ENCODE measurements at places on chromosomes 12 and 14.

DNA sequence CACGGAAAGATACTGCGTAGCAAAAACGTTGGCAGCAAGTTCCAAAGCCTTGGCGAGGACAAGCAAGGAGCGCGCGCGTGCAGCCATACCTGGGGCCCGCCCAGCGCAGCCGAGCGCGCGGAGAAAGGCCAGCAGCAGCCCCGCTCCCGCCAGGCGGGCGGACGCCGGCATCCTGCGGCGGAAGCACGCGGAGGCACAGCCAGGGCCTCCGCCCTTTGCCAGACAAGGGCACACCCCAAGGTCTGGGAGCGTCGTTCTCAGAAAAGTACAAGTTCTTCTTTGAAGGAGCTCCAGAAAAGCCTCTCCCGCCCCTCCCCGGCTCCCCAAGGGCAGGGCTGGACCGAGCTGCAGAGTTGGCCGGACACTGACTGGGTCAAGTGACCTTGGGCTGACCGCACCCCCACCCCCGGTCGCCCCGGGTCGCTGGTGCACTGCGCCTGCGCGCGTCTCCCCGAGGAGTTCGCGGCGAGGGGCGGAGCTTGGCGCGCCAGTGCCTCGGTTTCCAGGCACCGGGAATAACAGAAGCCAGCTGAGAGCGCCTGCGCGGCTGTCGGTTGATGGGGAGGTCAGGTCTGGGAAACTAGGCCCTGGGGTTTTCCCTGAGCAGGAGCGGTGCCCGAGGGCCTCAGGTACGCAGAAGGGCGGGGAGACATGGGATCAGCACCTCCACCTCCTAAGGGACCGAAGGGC is at the start of gene ZC2HC1C:
TSS of gene ZC2HC1C (plus strand) at position 521 of the 690 bp plus-strand sequence. CDS start 933 bp downstream, outside the sequence.
- peak; percentile 52 for DNase-seq

DNA sequence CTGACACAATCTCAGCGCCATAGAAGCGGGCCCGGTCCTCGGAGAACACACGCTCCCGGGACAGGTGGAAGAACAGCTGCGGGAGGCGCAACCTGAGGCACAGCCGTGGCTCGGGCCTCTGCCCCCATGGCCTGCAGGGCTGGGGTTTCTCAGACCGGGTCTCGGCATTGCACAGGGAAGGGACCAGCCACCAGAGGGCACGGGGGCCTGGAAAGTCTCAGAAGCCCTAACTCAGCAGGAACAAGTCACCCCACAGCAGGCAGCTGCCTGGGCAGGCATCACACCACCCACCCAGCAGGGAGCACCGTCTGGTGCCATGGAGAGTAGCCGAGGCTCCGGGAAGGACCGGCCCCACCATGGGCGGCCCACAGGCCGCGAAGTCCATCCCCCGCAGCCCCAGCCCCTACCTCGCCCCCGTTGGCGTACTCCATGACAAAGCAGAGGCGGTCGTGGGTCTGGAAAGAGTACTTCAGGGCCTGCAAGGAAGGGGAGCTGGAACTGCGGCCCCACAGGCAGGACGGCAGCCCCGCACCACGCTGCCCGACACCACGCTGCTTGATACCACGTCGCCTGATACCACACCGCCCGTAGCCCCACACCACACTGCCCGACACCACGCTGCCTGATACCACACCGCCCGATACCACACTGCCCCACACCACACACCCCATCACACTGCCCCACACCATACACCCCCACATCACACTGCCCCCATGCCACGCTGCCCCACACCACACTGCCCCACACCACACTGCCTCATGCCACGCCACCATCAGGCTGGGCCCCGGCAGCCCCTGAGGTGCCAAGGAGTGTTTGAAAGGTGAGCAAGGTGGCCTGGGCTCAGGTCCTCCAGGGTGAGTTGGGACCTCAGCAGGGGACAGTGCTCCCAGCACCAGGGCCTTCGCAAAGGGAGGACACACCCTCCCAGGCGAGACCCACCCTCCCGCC is 20.8 kb downstream of the SIVA1 start:
- DNase-seq = no peak

DNA sequence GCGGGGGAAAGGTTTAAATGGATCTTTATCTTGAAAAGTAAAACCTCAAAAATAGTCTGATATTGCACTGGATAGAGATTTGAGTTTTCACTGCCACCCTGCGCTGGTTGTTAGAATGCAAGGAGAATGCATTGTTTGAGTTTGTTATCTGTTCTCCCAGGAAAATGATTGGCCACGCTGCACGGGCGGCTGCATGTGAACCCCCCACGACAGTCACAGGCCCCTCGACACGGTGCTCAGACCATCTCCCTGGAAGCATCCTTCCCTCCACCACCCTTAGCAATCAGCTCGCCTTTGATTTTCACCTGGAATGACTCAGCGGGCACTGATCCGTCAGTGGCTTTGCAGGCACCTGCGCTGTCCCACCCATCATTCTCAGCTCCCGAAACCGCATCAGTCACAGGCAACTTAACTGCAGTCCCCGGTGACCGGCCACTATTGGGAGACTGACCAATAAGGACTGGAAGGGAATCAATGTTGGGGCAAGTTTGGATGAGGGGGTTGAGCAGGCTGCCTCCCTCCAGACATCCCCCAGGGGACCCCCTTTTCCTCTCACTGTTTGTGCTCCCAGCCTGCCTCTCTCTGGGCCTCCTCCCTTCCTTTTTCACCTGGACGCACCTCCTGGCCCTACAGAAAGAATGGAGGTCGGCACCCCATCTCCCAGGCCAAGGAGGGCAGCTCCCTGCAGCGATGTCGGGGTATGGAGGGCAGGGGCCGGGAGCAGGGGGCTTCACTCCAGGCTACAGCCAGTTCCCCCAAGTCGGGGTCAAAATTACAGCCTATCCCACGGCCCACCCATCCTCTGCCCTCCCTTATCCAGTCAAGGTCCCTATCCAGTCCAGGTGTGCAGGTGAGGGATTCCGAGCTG is 28.5 kb upstream of the C14orf180 start:
- DNase-seq = no peak

- no peak for DNase-seq
These were observed 119.4 kb downstream of the SAMD4A start for GRCh38 chr14:54686219-54686870.

- DNase-seq = no peak
These were observed 879 bp upstream of the HSPB8 start for GRCh38 chr12:119177724-119178380.

DNA sequence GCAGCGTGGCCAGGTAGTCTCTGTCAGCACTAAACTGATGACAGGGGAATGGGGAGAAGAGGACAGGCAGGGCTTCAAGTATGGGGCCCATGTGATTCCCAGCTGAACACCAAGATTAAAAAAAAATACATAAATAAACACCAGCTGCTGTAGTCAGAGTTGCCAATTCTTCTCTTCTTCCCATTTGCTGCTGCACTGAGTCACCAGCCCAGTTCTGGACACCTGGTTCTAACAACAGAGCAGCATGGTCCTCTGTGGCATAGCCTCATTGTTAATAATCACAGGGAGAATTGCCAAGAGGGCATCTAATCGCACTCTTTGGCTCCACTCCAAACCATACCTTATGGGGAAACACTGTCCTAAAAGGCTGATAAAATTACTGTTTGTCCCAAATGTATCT is 15.1 kb downstream of the PPM1H start:
- DNase-seq = no peak

GRCh38 chr14:37623971-37624370 is 28.5 kb downstream of the TTC6 start:
- DNase-seq = no peak

DNA sequence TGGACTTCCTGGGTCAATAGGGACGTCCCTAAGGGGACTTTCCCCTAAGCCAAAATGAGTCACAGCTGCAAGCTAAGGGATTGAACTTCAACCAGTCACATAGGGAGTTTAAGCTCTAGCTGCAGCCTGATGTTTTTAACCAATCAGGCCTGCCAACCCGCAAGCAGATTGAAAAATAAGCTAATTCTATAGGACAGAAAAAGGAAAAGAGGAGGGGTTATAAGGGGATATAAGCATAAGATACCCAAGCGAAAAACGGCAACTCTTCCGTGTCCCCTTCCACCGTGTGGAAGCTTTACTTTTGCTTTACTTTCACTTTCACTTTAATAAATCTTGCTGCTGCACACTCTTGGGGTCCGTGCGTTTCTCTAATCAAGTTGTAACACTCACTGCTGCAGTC is 24.4 kb downstream of the ATP23 start:
- DNase-seq = no peak

DNA sequence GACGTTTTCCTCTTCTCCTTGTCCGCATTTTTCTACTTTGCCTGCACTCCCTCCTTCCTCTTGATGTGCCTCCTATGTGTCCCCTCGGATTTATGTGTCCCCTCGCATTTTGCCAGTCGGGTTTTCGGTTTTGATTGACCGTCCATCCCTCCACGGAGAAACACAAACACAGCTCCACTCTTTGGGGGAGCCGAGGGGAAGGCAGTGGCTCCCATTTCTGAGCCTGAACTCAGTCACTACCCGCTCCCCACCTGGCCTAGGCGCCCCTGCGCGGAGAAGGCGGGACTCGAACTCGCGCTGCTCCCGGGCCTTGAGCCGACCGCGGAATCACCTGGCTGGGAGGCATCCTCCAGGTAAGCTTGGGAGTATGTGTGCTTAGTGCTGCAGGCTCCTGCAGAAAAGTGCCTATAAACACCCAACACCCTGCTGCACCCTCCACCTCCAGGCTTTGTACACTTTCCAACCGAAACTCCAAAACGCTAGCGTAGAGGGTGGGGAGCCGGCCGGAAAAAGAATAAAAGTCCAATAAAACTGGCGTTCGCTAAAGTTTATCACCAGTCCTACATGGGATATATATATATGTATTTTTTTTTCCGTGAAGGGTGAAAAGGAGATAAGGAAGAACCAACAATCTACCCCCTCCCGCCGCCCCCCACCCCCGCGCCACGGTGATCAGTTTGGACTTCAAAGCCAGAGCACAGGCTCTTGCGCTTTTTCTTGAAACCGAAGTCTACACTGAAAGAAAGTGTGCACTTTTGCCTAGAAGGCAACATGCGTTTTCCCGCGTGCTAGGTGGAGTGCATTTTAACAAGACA is 3.3 kb upstream of the CCND2 start:
- DNase-seq = no peak

GRCh38 chr12:130920119-130920703 is 33.5 kb upstream of the ADGRD1 start:
- DNase-seq = no peak

GRCh38 chr12:112258926-112259325 is 123.3 kb downstream of the HECTD4 start:
- DNase-seq = no peak

DNA sequence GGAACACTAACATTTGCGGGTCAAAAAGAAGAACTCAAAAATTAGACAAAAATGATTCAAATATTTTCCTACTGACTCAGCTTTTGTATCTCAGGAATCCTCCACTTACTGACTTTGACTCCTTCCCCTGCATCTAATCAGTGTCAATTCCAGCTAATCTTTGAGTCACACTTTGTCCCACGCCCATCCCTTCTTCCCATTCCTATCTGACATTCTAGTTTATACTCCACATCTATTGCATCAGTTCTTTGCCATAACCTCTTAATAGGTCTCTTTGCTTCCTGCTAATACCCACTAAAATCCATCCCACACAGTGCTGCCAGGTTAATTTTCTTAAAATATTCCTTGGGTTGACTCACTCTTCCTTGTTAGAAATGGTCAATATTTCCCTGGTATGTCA is 19.1 kb downstream of the BBS10 start:
- DNase-seq = no peak

DNA sequence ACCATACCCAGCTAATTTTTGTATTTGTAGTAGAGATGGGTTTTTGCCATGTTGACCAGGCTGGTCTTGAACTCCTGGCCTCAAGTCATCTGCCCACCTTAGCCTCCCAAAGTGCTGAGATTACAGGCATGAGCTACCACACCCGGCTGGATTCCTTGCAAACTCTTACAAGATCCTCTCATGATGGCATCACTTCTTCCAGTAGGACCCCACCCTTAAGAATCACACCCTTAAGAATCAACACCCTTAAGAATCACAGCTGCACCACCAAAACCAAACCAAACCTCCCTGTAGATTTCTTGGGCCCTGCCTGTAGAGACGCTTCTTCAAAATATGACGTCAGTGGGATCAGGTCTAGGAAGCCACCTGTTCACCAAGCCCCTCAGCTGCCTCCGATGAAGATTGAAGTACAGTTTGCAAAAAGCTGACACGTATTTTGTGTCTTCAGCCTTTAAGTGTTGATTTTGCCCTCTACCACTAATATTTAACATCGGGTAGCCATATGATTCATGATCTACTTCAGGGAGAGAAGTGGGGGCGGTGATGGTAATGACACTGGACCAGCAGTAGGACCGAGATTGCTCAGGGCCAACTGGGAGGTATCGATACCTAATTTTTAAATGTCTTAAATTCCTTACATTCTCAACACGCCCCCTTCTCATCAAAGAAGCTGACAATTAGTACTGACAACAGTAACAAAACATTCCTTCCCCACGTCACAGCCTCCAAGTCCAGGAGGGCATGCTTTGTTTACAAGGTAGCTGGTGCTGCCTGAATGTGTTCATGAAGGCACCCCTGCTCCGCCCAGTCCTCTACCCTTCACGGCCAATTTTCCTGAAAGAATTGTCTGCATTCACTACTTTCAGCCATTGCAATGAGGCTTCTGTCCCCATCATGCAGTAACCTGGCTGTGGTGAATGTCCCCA is 57.2 kb downstream of the ESRRB start:
- no peak for DNase-seq

- DNase-seq = no peak
These were observed 808 bp downstream of the ITPR2 start for GRCh38 chr12:26831951-26832821.

DNA sequence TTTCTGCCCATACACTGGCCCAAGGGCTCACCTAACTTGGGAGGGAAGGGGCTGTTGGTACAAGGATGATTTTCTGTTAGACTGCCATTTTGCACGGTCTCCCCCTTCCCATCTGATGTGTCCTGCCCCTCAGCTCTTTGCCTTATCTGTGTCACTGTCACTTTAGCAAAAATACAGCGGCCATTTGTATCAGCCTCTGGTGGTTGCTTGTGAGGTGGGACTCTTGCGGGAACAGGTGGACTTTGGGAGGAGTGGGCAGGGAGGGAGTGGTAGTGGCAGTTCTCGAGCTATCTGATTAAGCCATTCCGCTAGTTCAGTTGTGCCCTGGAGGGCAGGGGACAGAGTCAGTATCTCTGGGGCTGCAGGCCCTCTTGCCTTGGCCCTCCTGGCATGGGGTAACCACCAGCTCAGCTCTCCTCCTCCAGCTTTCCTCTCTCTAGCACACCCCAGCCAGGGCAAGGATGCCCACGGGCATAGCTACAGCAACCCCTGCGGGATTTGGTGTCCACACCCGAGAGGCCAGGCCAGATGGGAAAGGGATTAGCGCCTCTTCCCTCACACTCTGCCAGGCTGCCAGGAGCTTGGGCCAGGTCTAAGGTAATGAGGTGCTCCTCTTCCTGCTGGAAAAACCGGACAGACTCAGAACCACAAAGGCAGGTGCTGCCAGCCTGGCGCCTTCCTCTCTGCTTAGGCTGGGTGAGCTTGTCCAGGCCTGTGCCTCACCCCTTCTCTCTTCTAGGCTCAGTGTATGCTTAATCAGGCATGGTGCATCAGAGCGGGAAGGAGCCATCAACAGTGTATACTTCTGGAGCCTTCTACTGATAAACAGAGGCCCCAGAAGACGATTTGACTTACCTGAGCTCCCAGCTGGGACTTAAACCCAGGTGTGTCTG is 8.7 kb downstream of the SLC48A1 start:
- no peak for DNase-seq

GRCh38 chr12:58069268-58069963 is 128.0 kb downstream of the ATP23 start:
- DNase-seq = no peak

- DNase-seq = no peak
These were observed 401.8 kb downstream of the BTG1 start for GRCh38 chr12:91743704-91744321.

- DNase-seq = no peak
These were observed 139.3 kb upstream of the PZP start for GRCh38 chr12:9347328-9348127.

- no peak for DNase-seq
These were observed 87.2 kb downstream of the DAAM1 start for GRCh38 chr14:59275668-59276067.
